ENCODE measurements at places on chromosomes 6 and 20. TPM values are rescaled to one million over a fixed set of nuclear protein-coding genes. Genes with fewer than 3 reads are reported as not detected.

- DNase-seq, result no peak
Observed at GRCh38 chr6:43255408-43256054, 12.2 kb downstream of the TTBK1 start.

DNA sequence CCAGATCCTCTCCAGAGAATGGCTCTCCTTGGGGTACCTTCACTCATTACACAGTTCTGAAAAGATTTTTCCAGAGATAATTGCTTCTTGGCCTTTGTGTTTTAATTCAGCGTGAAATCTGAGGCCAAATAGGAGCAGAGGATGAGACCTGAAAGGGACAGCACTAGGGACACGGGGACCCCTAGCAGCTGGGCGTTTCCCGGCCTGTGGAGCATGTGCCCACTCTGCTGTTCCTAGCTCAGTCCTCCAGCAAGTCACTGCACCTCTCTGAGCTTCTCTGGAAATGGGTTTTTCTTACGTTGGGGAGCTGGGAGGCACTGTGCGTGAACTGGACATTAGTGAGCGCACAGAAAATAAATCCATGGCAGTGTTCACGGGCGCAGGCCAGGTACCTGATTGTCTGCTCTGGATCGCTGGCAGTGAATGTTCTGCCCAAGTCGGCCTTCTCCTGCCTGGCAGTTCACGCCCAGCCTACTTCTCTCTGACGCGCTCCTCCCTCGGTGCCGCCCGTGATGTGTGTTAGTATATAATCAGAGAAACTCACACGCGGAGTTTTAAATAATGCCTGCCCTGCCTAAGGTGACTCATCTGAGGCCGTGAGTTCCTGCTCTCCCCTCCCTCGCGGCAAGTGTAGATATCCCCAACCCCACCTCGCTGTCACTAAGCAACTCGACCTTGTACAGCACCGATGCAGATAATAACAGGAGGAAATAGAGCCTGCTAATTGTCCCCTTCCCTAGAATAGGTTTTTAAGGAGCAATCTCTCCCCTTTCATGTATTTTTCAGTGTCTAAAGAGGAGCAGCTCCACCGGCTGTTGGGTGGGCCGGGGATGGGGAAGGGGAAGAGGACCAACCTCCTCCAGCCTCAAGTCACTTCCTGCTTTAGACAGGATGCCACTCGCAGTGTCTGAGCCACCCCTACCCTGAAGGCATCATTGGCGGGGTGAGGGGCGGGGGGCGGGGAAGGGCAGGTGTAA, 2.7 kb upstream of the TUBB2A start:
- no peak for DNase-seq

DNA sequence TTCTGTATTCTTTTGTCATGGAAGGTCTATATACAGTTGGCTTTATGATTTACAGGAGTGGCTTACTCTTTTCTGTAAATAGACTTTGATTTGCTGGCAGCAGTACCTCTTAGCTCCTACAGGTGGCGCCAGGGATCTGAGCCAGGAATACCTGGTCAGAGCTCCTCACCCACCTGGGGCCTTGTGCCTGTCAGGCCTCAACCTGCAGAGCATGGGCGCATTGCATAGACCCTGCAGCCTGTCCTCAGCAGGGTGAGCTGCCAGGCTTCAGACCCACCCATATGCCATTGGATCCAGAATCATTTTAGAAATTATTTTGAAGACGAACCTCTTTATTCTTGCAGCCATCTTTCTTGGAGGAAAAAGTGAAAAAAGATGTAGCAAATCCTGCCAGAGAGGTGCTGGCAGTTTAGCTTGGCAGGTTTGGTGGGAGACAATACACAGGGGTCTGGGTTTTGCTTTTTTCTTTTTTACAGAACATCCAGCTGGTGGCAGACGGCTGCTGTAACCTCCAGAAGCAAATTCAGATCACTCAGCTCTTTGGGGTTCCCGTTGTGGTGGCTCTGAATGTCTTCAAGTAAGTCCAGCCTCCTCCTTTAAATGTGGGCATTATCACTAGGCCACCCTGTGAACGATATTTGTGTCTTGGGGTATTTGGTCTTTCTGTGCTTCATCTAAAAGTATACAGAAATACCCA, 149.1 kb downstream of the MTHFD1L start:
- DNase-seq, result peak; percentile 94

DNA sequence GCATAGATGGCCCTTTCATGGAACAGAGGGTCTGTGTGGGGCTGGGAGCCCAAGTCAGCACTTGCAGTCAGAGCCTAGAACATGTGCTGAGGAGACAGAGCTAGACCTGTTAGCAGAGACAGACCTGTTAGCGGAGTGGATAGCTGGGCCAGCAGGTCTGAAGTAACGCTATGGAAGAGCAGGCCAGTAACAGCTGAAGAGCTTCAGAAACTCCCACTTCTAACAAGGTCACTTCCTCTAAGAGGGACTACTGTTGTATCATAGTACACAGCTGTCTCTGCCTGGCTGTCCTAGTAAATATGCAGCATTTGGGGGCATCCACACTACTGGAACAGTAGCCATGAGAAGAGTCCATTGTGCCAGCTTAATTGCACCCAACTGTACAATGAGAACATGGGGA, 41.2 kb upstream of the POLR1H start:
- no peak for DNase-seq

DNA sequence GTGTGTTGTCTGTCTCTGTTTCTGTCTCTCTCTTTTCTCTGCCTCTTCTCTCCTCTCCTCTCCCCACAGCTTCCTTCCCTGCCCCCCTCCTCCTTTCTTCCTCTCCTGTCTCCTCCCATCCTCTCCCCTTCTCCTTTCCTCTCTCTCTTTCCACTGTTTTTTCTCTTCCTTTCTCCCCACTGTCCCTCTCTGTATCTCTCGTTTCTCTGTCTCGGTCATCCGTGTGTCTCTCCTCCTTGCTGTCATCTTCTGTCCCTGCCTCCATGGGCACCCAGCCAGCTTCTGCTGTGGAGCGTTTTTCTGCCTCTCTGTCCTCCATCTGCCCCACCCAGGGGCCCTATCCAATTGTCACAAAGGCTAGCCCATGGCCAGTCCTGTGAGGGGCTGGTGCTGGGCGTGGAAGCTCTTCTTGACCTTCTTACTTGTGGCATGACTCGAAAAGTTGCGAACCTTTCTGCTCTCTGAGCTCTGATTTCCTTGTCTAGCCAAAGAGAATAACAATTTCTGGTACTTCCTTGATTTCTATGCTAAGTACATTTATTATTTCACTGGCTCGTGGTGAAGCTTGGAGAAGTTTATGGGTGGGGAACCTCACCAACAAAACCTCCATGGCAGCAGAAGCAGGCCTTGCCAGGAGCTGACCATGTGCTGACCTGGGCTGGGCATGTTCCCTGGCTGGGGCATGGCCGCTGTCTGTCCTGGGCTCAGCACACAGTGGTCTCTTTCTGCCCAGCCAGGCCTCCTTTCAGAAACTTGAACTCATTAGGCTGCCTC, 69.3 kb downstream of the CEBPB start:
- DNase-seq, result no peak

- DNase-seq, result no peak
Observed at GRCh38 chr6:135941275-135942025, 89.9 kb downstream of the PDE7B start.

- no peak for DNase-seq
Observed at GRCh38 chr6:71466362-71466761, 177.8 kb downstream of the OGFRL1 start.

DNA sequence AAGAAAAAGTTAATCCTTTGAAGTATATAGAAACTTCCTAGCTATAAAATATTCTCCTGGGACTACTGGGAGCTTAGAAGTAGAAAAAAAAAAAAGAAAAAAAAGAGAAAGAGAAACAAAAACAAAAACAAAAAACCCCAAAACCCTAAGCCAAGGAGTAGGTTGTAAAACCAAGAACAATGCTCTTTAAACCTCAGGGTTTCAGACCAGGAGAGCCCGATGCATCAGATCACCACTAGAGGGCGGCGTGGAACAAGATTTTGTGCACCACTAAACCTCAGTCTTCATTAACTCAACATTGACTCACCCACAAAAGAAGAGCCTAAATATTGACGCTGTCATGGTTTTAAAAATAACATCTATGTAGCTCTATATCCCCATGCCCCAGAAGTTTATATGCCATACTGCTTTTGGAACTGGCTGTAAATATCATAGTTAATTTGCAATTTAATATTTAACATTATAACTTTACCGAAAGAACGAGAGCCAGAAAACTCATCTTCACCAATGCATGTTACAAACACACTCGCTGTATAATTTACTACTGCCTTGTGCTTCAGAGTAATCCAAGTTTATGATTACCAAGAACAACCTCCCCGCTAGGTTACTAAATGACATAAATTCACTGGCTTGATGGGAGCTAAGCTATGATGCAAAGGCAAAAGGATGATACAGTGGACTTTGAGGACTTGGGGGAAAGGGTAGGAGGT, 19.2 kb downstream of the MCUR1 start:
- DNase-seq, result peak; percentile 93

The AGER gene
- 15.2 TPM for polyA plus RNA-seq
